Stimulated activated CD4-positive, alpha-beta T cell treated with anti-CD3 and anti-CD28 coated beads, Interleukin-12 subunit alpha, Interleukin-12 subunit beta, amount 100 ng/mL, for 24 hours (primary cell): ENCODE measurements at places on chromosomes 11 and 22.

GRCh38 chr22:43630451-43630850 is 181.7 kb downstream of the EFCAB6 start:
- DNase-seq: no peak

DNA sequence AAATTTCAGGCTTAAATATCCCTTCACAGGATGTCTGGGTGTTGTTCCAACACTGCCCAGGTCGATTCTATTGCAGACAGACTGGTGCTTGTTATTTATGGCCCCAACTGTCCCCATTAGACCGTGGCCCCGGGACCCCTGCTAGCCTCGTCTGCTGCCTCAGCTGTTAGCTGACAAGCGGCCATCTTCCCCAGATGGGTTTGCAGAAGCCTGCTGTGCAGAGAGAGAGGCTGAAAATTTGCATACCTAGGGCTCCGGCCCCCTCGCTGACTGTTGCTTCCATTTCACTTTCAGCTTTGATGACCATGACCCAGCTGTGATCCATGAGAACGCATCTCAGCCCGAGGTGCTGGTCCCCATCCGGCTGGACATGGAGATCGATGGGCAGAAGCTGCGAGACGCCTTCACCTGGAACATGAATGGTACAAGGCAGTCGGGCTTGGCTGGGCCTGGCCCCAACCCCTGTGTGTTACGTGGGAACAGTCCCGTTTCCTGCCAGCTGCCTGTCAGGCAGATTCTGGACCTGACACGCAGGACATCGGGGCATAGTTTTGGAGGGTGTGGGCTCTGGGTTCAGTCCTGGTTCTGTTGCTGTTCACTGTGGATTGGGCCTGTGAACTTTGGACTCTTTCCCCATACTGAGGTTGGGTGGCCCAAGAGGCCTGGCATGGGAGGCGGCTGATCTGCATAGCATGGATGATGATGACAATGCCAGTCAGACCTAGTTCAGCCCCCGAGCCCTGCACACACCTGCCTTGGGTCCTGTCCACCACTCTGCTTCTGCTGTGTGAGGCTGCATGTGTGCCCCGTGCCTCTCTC is 16.4 kb downstream of the SMARCB1 start:
- no peak for DNase-seq

DNA sequence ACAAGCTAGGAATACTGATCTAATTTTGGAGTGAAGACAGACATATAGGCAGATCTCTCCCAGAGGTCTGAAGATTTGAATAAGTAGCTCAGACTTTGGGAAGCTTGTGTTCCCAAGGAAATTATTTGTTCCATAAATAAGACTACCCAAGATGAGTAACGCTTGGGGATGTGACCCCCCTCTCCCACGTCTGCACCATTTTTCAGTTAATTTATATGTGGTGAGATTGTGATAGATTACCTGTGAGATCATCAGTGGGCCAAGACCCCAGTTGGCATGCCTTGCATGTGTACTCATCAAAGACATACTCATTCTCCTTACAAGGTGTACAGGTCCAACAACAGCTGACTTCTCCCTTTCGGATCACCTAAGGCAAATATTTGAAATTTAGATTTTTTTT is 252.8 kb upstream of the CTSC start:
- no peak for DNase-seq

GRCh38 chr11:68120273-68121066 is 718 bp downstream of the CHKA start:
- no peak for DNase-seq

GRCh38 chr11:103737747-103738146 is 298.7 kb upstream of the DDI1 start:
- no peak for DNase-seq

DNA sequence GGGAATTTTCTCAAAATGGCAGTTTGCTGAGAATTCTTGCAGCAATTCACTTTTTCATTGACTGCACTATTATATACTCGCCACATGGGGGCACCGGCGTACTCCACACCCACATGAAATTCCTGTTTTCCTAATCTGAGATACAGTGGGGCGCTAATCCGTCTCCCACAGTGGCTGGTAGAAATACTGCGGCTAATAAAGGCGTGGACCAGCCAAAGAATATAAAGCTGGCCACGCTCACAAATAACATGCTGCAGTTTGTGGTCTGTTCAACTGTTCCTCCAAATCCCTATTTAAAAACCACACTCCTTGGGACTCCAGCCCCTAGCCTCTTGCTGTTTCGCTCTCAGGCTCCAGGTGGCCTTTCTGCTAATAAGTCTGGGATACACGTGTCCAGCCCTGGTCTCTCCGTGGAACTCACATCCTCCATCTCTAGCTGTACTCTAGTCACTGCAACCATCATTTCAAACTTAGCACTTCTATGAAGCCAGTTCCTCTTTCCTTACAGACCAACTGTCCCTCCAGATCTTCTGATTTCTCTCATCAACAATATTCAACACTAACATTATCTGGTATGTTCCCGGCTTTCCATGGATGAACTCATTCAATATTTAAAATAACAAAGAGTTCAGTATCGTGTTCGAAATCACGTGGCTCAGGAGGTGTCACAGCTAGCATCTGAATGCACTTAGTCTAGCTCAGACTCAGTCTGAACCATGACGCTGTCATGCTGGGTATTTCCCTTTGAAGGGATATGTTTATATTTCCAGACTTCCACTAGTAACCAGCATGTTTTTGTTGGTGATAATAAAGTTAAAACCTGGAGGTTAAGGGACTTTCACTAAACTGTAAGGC is 22.0 kb downstream of the TBRG1 start:
- no peak for DNase-seq

GRCh38 chr11:1939006-1939625 is 8.0 kb upstream of the MRPL23 start:
- no peak for DNase-seq

- no peak for DNase-seq
These were observed 122.6 kb downstream of the MICAL2 start for GRCh38 chr11:12232817-12233601.

DNA sequence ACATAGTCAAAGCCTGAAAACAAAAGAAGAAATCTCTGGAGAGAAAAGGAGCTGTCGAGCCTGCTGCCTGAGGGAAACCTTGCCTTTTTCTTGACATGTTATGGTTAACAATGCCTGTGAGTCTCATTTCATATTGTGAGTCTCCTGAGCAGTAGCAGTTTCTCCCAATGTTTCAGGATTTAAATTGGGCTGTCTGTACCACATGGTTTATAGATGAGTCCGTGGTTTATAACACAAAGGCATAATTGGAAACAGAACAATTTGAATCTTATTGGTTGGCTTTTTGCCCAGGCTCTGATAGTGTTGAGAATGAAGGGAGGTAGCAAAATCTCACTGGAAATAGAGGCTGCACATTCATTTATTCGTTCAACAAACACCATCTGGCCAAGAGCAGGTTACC is 540.9 kb downstream of the RAB38 start:
- DNase-seq: no peak

DNA sequence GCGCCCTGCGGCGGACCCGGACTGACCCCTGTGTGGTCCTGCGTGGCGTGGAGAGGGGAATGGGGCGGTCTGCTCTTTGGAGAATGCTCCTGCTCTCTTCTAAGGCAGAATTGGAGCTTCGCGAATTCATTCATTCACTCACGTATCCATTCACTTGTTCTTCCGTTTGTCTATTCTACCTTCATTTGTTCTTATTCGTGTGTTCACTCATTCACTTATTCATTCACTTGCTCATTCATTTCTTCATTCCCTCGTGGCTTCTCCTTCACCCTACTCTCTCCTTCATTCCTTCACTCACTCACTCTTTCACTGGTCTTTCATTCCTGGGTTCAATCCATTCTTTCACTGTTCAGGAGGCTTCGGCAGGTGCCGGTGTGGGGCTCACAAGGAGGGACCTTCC is 69.6 kb downstream of the WNT7B start:
- DNase-seq: no peak

DNA sequence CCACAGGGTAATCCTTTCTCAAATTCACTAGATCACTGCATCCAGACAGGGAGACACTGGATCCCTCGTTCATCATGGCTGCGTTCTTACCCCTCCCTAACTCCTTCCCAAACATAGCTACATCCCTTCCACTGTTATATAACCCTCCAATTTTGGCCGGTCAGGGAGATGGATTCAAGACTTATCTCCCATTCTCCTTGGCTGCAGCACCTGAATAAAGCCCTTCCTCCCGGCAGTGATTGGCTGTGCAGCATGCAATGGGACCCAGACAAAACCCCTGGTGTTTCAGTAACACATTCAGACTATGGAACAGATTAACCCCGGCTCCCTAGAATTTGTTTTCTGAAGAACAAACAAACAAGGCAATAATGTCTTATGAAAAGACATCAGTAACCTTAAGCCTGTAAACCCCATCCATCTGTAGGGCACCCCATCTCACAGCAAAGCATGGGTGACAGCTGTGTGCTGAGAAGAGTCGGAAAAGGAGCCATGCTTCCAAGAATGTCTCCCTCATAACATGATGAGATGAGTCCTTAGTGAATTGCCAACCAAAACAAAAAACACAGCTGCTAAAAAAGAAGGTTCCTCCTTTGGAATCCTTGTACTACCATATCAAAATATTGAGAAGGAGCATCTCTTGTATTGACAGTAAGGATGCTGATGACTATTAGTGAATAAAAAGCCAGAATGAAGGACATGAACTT is 5.0 kb downstream of the MIF start:
- no peak for DNase-seq

- DNase-seq: no peak
These were observed 73.7 kb downstream of the FLI1 start for GRCh38 chr11:128767591-128768001.

- no peak for DNase-seq
These were observed 19.1 kb upstream of the RCN1 start for GRCh38 chr11:32071811-32072210.

- DNase-seq: no peak
These were observed 8.3 kb downstream of the CTSF start for GRCh38 chr11:66559866-66560676.

DNA sequence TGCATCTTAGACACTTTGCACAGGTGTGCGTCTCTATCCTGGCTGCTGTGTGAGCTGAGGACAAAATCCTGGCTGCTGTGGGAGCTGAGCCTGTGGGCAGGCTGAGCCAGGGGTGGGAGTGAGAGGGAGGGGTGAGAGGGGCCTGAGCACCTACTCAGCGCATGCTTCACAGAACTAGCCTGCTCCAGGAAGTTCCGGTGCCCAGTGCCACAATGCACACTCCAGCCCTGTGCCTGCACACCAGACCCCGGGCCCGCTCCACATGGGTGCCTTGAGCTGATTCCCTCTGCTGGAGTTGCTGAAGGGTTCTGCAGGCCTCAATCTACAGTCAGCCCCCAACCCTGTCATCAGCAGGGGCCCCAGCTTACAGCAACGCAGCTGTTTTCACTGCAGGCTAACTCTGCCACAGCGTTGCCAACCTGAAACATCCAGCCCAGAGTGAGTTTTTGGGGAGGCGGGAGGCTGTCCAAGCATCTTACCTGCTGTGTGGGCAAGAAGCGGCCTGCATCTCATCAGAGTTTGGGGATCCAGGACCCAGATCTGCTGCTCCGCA is 1377.9 kb downstream of the TBC1D22A start:
- DNase-seq: no peak

GRCh38 chr22:44658311-44658953 is 43.6 kb upstream of the PRR5 start:
- DNase-seq: no peak

- DNase-seq: no peak
These were observed 61.0 kb upstream of the PLET1 start for GRCh38 chr11:112321501-112322172.

GRCh38 chr11:106047631-106048030 is 25.6 kb upstream of the MSANTD4 start:
- no peak for DNase-seq

DNA sequence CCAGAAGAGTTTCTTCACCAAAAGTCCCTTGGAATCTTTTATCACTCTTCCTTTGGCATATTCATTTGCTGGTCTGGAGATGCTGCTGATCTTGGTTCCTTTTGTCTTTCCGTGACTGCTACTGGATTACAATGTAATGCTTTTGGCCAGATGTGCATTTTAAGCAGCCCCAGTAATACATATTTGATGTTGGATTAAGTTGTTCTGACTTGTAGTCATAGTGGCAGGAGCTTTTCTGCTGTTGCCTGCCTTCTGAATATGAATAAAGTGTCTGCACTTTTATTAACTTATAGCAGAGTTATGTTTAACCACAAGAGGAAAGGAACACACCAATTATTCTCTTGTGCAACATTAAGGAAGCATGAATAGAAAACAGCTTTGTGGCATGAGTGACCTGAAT is 360.0 kb upstream of the DDI1 start:
- DNase-seq: no peak

- DNase-seq: no peak
These were observed 64.6 kb downstream of the MYO18B start for GRCh38 chr22:25806579-25806978.

- DNase-seq: no peak
These were observed 134.1 kb downstream of the SLC17A6 start for GRCh38 chr11:22472306-22472705.

DNA sequence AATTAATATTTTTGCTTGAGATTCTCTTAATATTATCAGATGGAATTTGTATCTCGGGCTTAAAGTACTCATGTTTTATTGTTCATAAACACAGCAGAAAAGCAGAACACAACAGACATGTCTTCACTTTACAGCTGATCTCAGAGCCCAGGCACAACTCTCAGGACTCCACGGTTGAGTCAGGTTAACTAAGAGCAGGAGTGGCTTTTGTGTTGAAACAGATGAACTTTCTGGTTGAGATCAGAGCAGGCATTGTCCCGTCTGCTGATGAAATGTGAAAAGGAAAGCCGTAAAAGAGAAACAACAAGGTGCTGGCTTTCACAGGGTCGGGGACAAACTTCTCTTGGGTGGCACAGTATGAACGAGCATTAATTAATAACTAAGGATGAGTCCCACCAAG is 49.0 kb downstream of the JHY start:
- no peak for DNase-seq

DNA sequence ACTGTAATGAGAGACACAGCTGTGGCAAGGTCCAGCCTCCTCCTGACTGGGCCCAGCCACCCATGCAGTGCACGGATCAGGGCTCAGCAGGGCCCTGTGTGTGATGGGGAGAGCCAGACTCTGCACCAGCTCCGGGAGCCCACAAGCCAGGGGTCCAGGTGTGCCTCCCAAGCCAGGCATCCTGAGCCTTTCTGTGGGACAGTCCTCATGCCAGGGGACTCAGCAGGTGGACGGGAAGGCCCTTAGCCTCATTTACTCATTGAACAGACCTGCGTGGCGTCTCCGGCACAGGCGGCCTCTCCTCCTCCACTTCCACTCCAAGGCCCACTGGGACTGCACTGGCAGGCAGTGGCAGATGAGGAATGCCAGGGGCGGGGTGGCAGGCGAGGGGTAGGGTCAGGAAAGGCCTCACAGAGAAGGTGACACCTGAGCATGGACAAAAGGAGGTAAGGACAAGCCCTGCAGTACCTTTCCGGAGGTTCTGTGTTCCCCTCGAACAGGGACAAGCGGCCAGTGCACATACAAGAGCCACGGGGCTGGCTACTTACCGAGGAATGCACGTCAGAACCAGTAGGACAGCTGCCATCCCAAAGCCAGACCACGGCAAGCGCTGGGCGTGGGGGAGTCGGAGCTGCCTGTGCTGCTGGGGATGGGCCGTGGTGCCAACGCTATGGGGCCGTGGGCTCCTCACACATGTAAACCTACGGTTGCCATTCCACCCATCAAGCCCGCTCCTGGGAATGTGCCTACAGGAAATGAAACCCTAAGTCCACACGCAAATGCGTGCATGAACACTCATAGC is 52.7 kb downstream of the IGF2 start:
- no peak for DNase-seq
